ENCODE measurements at places on chromosomes 13 and 19. TPM values are rescaled to one million over a fixed set of nuclear protein-coding genes. Genes with fewer than 3 reads are reported as not detected.

Gene NXNL1
- not detected for total RNA-seq

Gene IGLON5
- total RNA-seq: not detected

Gene SELENOV
- not detected for total RNA-seq

Gene EXOC3L2
- total RNA-seq: 2.6 TPM

Gene SOHLH2
- total RNA-seq: 0.13 TPM

Gene PCDH9
- 1.7 TPM for total RNA-seq

Gene CXCL17
- total RNA-seq: not detected

Gene FFAR1
- total RNA-seq: not detected

Gene ZNF799
- 5.4 TPM for total RNA-seq

Gene EEF1AKMT1
- total RNA-seq: 12.1 TPM

Gene ZNF562
- total RNA-seq: 22.8 TPM

Gene HCN2
- total RNA-seq: 0.07 TPM

Gene COX6B2
- total RNA-seq: not detected

Gene RXFP2
- total RNA-seq: not detected

Gene DZIP1
- total RNA-seq: 3.9 TPM

Gene SLITRK5
- not detected for total RNA-seq

Gene RUBCNL
- total RNA-seq: not detected

Gene CCDC122
- 5.2 TPM for total RNA-seq

Gene CEACAM3
- total RNA-seq: not detected

Gene RPL18A
- total RNA-seq: 1,320 TPM

Gene MYO1F
- 0.07 TPM for total RNA-seq

Gene ICAM5
- total RNA-seq: not detected

Gene ADM5
- total RNA-seq: 0.33 TPM

Gene ZIK1
- 3.2 TPM for total RNA-seq

Gene NCAN
- not detected for total RNA-seq

Gene CYSLTR2
- total RNA-seq: not detected

Gene C19orf12
- total RNA-seq: 36.6 TPM

Gene CASP14
- not detected for total RNA-seq

Gene KLK12
- not detected for total RNA-seq

Gene NLRP4
- not detected for total RNA-seq

Gene MEDAG
- total RNA-seq: 3.7 TPM

Gene KLK11
- total RNA-seq: not detected

Gene PCDH8
- not detected for total RNA-seq

Gene PNMA8B
- 0.05 TPM for total RNA-seq

Gene TMEM255B
- total RNA-seq: 22.0 TPM

Gene ZNF296
- total RNA-seq: 1.2 TPM

Gene PLIN5
- total RNA-seq: 0.07 TPM

Gene TNFSF9
- total RNA-seq: 1.0 TPM

Gene CATSPERD
- not detected for total RNA-seq

Gene GRIK5
- total RNA-seq: not detected

Gene ERICH4
- total RNA-seq: not detected

Gene MCEMP1
- total RNA-seq: not detected

Gene HIF3A
- total RNA-seq: 10.1 TPM

Gene OR7D2
- total RNA-seq: 0.10 TPM

Gene WTIP
- total RNA-seq: 14.9 TPM

Gene CGB1
- not detected for total RNA-seq

Gene VSTM2B
- not detected for total RNA-seq

Gene PTGER1
- total RNA-seq: 3.4 TPM

Data from mammary microvascular endothelial cell (primary cell).